PC-9 (cell line): ENCODE measurements at places on chromosomes 3 and 15. TPM values are rescaled to one million over a fixed set of nuclear protein-coding genes. Genes with fewer than 3 reads are reported as not detected.

DNA sequence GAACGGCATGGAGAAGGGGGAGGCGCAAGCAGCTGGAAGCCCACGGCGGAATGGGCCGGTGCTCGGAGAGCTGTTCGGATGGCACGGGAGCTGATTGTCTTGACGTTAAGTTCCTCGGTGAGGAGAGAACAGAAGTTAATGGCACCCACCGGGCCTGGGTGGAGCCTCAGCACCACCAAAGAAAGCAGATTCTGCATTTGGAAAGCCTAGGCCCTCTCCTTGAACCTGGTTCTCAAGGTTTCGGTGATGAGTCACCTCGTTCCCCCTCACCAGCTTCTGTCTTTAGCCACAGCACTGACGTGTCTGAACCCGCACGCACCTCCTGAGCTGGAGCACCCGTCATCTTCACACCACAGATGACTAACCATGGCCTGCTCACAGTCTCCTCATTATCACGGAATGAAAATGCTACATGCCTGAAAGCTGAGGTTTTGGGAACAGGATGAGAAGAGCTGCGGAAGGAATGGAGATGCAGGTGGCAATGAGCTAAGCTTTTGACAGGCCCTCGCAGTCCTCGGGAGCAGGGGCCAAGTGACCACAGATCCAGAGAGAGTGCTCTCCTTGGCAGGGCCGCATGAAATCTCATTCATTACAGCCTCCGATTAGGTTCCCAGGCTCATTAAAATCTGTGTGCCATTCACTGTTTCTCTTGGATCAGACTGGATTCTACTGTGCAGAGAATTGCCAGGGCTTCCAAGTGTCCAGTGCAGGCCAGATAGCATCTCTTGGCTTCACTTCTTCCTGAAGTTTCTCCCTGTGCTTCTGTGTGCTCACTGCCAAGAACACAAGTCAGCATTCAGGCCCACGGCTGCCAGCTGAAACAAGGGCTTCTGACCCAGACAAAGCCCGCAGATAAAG, 96.3 kb upstream of the DLG1 start:
- H3K27me3 ChIP-seq, result peaks cover 14% of the 10 kb centered on the region
- no peaks in the 10 kb centered on the region for H3K36me3 ChIP-seq

- H3K36me3 ChIP-seq, result no peaks in the 10 kb centered on the region
- no peak overlapping the region for H3K27ac ChIP-seq
- H3K27me3 ChIP-seq, result no peaks in the 10 kb centered on the region
- H3K4me3 ChIP-seq, result no peak overlapping the region
- DNase-seq, result no peak
These were observed 57.8 kb upstream of the BOC start for GRCh38 chr3:113153499-113154107.

PLSCR5 gene
- total RNA-seq, result not detected in 2 replicates

DNA sequence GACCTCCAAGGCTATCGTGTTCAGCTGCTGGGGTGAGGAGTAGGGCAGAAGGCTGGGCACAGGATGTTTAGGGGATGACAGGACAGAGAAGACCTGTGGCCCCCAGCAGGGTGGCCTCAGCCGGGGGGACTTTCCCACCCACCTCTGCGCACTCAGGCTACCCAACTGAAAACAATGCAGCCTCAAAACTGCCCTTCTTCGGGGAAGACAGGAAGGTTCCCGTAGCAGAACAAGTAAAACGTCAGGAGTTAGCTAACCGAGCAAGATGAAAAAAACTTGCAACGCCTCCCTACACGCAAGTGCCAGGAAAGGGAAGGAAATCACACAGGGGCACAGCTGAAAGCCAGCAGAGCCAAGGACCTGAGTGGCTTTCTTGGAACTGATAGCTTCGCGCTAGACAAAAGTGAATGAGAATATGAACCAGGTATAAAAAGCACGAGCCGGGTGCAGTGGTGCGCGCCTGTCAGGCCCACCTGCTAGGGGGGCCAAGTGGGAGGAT, 38.4 kb upstream of the FURIN start:
- 0 out of 2 replicates have a peak, but pooled peaks cover 5% of the 10 kb centered on the region for H3K27me3 ChIP-seq
- H3K36me3 ChIP-seq, result no peaks in the 10 kb centered on the region
- H3K4me3 ChIP-seq, result no peak overlapping the region
- no peaks in the 10 kb centered on the region for H3K4me1 ChIP-seq

- peaks cover 49% of the 10 kb centered on the region for H3K4me1 ChIP-seq
- H3K27ac ChIP-seq, result peak overlapping the region; percentile 97
- no peaks in the 10 kb centered on the region for H3K27me3 ChIP-seq
- no peaks in the 10 kb centered on the region for H3K36me3 ChIP-seq
- peak; percentile 74 for DNase-seq
These were observed 26.4 kb downstream of the ANXA2 start for GRCh38 chr15:60371175-60372051.

SLC6A11 gene
- total RNA-seq, result not detected in 2 replicates

SELENOT gene
- total RNA-seq, result 59.5 and 84.1 TPM in 2 replicates

CCR4 gene
- total RNA-seq, result not detected in 2 replicates

TTLL13 gene
- total RNA-seq, result 0.93 and 0.96 TPM in 2 replicates

DNA sequence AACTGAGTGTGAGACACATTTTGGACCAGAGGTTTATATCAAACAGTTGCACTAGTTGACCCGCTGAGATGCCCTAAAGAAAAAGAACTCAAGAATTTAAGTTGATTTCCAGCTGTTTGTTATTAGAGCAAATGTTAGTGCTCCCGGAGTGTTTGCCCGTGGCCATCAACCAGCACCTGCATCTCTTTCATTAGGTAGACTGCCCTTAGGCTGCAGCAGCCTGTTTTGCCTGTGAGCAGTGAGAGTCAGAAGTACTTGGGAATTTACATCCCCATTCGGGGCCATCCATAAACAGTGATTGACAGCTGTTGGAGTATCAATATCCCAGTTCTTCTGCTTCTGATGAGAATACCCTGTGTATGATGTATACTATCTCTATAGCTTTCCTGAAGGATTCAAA, 492.6 kb downstream of the RBMS3 start:
- no peak for DNase-seq
- H3K4me3 ChIP-seq, result no peak overlapping the region
- no peaks in the 10 kb centered on the region for H3K4me1 ChIP-seq

- no peak for DNase-seq
- no peak overlapping the region for H3K27ac ChIP-seq
- H3K27me3 ChIP-seq, result no peaks in the 10 kb centered on the region
- no peaks in the 10 kb centered on the region for H3K4me1 ChIP-seq
These were observed 13.9 kb downstream of the EOGT start for GRCh38 chr3:68999605-69000004.

GRCh38 chr15:99307735-99308134, 56.5 kb downstream of the LRRC28 start:
- no peak overlapping the region for H3K27ac ChIP-seq
- no peak for DNase-seq
- no peaks in the 10 kb centered on the region for H3K36me3 ChIP-seq
- H3K27me3 ChIP-seq, result no peaks in the 10 kb centered on the region
- H3K4me3 ChIP-seq, result no peak overlapping the region

GRCh38 chr3:119937229-119937628, 155.3 kb downstream of the NR1I2 start:
- no peaks in the 10 kb centered on the region for H3K27me3 ChIP-seq
- no peaks in the 10 kb centered on the region for H3K36me3 ChIP-seq
- H3K4me1 ChIP-seq, result no peaks in the 10 kb centered on the region

DNA sequence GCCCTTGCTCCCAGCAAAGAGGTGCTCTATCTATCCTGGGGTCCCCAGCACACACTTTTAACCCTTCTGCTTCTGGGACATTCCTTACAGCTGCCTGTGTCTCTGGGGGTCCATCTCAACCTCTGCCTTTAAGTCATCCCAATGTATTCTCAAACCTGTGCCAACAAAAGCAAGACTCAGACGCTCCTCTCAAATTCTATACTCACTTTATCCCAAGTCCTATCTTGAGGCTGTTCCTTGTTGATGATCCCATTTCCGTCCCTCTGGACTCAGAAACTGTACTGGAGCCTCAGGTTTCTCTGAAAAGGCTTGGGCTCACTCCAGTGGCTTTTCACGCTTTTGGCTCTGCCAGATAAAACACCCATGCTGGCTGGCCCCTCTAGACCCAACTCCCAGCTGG, 69.7 kb downstream of the XXYLT1 start:
- no peaks in the 10 kb centered on the region for H3K36me3 ChIP-seq
- no peak overlapping the region for H3K27ac ChIP-seq
- no peak overlapping the region for H3K4me3 ChIP-seq
- peaks cover 26% of the 10 kb centered on the region for H3K4me1 ChIP-seq
- H3K27me3 ChIP-seq, result no peaks in the 10 kb centered on the region
